ENCODE measurements at places on chromosomes 1 and 21.

DNA sequence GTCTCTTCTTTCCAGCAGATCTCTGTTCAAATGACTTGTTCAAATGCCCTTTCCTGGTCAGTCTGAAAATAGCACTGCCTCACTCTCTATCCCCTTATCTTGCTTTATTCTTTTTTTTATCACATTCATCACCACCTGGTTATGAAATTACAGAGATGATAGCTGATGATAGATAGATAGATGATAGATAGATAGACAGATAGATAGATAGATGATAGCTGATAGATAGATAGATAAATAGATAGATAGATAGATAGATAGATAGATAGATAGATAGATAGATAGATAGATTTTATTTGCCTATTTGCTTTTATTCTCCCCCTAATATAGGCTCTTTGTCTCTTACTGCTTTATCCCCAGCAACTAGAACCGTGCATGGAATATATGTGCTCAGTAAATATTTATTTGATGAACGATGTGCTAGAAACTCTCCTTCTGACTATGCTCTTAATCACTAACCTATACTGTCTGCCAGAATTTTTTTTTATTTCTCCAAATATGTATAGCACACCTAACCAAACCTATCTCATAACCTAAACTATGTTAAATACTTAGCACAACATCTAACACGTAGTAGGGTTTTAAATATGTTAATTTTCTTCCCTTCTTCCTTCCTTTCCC lies 372.8 kb upstream of the DUSP10 start:
- no peak for DNase-seq

DNA sequence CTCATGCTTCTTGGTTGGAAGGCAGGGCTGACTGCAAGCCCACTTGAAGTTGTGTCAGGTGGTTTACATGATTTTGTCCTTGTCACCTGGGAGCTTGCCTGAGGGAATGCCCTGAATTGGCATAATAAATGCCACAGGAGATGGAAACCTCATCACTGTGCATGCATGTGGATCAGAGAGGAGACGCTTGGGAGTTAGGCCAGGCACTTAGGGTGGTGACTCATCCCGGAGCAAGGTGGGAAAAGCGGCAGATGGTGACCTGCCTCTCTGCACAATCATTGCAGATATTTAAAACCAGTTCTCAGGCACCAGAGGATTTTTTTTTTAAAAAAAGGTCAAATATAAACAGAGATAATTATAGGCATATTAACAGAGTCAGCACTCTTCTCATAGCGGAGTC lies 202.2 kb upstream of the KIAA0040 start:
- no peak for DNase-seq

DNA sequence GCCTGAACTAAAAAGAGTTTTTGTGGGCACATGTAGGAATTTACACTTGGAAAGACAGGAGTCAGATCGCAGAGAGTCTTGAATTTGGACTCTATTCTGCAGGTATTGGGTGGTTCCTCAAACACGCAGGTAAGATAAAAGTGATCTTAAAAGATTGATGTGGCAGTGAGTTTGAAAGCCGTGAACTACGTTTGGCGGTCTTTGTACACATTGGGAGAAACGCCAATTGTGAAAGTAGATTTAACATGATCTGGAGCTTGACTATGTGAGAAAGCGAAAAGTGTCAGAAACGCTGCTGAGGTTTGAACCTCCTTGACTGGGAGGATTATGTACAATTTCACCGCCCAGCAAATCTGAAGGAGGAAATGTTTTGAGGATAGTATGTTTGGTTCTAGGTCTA lies 1.5 kb upstream of the PPP2R5A start:
- no peak for DNase-seq

GRCh38 chr1:207259391-207259790 lies 62.1 kb upstream of the CD55 start:
- DNase-seq: no peak

DNA sequence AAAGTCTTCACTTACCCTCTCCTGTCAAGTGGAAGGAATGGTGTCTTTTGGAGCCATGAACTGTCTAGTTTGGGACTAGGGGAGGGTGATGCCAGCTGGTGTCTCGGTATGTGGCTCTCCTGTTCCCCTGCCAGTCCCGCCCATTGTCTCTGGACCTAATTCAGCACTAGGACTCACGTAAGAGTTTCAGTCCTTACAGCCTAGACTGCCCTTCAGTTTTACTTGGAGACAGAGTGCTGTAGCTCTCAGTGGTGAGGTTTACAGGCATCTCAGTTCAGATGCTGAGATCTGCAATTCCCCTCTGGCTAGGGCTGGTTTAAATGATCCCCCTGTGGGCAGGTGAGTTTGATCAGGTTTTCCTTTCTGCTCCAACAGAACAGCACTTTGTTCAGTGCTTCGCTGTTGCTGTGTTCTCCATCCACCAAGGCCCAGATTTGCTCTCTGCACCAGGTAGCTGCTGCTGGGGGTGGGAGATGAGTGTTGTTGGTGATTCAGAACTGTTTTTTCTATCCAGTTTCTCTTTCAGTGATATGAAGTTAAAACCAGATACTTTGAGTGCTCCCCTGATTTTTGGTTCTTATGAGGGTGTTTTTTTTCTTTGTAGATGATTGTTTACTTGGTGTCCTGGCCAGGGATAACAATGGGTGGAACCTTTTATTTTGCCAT lies 198.3 kb upstream of the RNPC3 start:
- no peak for DNase-seq

- no peak for DNase-seq
These were observed 255.5 kb upstream of the SGIP1 start for GRCh38 chr1:66278260-66279021.

DNA sequence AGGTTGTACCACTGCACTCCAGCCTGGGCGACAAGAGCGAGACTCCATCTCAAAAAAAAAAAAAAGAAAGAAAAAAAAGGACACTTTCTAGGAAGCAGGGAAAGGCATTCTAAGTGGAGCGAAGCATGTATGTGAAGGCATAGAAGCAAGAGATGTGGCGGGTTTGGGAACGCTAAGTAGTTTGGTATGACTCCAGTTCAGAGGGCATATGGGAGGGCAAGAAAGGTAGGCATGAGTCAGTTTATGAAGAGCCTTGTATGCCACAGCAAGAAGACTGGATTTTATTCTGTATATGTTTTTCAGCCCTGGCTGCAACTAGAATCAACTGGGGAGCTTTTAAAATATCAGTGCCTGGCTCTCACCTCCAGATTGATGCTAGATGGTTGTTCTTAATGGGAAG lies 4.4 kb upstream of the ELOVL1 start:
- no peak for DNase-seq

- no peak for DNase-seq
These were observed 2.8 kb downstream of the HPDL start for GRCh38 chr1:45329445-45329844.

DNA sequence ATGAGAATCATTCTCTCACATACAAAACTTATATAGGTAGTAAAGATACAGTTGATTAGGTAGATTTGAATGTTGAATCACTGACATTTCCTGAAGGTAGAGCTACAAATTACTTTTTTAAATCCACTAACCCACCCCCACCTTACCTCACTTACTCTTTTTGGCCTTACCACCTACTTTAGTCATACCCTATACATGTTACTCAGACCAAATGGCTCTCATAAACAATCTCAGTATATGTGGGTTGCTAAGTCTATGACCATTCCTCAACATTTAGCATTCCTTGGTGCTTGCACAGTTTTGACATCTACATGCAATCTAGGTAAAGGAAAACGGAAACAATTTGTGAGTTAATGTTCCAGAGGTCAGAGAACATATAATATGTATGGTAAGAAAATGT lies 26.3 kb downstream of the SYDE2 start:
- no peak for DNase-seq

DNA sequence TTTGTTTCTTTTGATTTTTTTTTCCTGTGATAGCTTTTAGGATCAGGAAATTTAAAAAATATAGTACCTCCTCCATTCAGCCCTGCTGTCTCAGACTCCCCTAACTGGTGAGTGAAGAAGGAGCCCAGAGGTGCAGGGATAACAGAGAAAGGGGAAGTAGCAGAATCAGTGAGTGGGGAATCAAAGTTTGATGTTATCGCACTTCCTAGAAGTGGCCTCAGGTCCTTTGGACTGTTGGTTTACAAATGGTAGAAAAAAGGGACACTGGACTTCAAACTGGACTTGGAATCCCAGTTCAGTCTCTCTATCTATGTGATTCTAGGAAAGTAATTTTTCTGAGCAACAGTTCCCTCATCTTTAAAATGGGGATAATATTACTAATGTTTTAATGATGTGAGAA lies 99.5 kb downstream of the FGGY start:
- DNase-seq: no peak

DNA sequence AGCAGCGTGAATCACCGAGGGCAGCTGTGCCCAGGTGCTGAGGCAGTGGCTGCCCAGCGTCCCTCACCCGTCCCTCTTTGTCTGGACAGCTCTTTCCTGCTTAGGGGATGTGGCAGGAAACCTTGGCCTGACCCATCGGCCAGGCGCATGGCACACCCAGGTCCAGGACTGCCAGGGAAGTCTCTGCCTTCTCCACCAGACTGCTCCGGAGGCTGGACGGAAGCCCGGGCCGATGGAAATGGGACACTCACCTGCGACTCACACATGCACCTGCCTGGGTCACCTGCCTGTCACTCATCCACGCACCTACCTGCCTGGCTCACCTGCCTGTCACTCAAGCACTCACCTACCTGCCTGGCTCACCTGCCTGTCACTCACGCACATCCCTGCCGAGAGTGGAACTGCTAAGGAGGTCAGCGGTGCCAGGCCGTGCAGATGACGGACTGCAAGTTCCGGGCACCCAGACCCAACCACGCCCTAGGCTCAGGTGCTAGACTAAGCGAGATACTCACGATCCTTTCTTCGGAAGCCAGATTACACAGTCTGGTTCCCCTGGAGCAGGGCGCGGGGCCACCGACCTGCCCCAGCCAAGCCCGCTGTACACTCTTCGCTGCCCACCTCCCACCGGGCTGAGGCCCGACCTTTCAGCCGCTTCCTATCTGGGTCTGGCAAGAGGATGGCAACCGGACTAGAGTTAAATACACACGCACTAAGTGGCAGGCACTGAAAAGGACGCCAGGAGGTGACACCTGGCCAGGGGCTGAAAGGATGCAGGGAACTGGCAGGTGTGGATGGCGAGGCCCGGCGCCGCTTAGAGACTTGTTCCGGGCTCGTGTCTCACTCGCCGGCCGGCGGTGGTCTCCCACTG lies 1.1 kb downstream of the UBE2J2 start:
- no peak for DNase-seq

GRCh38 chr1:16342331-16343062 lies 9.8 kb downstream of the FBXO42 start:
- DNase-seq: no peak

DNA sequence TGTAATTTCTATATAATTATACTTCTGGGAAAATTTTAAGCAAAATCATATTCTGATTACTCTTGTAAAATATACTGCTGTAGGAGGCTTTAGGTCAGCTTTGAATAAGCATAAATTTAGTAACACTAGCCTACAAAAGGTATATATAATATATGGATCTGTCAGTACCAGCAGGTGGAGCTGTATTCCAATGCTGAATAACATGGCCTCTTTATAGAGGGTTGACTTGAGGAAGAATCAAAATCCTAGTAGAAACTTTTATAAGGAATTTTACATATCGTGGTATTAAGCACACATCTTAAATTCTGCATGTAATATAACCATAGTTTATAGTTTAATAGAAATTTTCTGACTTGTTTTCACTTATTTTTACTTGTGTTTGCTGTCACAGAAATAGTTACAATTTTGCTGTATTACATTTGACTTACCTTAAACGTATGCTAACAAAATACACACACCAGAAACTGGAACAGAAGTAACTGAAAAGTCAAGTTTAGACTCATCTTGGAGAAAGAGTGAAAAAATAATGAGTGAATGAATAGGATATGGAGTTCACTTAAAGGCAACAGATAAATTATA lies 79.3 kb downstream of the HMCN1 start:
- no peak for DNase-seq

- DNase-seq: no peak
These were observed 8.5 kb upstream of the MRPS15 start for GRCh38 chr1:36472656-36473055.

DNA sequence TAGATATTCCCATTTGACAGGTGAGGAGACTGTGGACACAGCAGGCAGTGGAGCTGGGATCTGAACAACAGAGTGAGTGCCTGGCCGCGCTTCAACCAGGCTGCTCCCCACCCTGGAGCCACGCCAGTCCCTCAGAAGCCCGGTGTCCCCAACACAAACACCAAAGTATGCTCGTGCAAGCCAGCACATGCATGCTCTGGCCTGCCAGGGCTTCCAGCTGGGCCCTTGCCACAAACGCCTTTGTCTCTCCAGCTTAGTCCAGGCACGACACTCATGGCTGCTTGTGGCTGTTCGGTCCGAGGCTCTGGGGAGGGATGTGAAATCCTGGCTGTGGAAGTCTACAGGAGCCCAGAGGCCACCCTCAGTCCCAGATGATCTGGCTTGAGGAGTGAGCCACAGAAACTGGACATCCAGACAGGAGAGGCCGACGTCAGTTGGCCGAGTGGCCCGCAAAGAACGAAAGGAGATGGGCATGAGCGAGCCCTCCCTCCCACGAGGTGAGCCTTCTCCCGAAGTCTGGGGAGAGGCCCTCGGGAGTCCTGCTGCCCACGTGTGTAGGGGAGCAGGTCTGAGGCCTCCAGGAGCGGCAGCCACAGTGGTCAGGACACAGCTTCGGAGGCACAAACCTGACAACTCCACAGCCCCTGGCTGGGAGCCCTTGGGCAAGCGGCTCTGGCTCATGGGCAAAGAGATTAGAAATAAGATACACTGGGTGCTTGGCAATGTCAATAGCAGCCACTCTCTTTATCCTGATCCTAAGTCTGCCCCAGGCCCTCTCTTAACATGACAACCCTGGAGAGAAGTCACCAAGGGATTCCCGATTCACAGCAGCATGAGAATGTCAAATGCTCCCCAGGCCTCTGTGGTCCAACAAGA lies 117.1 kb upstream of the IFFO2 start:
- no peak for DNase-seq

DNA sequence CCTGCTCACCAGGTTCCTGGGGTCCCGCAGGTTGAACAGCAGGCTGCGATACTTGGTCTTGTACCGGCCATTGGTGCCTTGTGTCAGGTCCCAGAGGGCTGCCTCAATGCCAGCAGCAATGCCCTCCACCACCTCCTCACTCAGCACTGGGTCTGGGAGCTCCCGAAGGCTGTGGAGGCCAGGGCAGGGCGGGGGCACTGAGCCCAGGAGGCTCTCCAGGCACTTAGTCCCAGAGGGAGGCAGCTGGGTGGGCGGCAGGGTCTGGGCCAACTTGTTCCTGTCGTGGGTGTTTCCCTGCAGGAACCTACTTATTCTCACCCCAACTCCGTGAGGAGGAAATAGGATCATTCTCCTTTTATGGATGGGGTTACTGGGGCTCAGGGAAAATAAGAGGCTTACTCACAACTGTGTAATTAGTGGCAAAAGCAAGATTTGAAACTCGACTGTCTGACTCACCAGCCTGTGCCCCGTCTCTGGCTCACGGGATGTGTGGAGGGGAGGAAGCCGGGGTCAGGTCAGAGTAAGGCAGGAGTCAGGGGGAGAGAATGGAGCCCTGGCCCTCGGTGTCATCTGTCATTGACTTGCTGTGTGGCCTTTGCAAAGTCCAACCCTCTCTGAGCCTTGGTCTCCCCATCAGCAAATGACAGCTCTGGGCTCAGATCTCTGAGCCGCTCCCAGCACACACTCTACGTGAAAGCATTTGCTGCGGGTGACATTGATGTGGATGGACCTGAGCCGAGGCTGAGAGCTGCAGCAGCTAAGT lies 17.2 kb downstream of the SPOCD1 start:
- DNase-seq: no peak

Data from right kidney (tissue), 9 donors.